ENCODE measurements at places on chromosomes 6 and 20.
A peak's percentile ranks its signal among the peaks of the same experiment; 100 is the strongest.

GRCh38 chr20:24657878-24658620, 188.6 kb downstream of the SYNDIG1 start:
- no peak overlapping the region for H3K4me3 ChIP-seq
- no peaks in the 10 kb centered on the region for H3K36me3 ChIP-seq
- DNase-seq: no peak
- H3K27me3 ChIP-seq: no peaks in the 10 kb centered on the region

DNA sequence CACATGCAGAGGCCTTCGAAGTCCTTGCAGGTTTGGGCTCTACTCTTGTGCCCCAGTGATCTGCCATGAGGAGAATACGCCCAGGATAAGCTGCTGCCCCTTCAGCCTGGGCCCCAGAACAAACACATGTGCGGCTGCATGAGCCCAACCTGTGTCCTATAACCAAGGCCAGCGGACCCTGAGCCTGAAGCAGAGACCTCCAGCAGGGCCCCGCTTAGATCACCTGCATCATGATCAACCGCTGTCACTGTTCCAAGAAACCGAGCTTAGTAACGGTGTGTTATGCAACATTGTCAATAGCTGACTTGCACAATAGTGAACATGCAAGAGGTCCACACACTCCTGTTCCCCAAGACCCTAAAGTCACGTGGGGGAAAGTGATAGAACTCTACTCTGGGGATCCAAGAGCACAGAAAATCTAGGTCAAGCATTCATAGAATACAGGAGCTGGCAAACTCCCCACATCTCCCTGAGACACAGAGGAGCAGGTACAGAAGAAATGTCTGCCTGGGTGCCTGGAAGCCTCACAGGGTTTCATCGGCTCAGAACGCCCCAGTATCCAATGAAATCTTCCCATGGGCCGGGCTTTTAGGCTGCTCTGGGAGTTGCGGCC, 136.2 kb downstream of the BMP7 start:
- no peaks in the 10 kb centered on the region for H3K4me1 ChIP-seq
- no peak overlapping the region for H3K4me3 ChIP-seq
- no peaks in the 10 kb centered on the region for H3K36me3 ChIP-seq

DNA sequence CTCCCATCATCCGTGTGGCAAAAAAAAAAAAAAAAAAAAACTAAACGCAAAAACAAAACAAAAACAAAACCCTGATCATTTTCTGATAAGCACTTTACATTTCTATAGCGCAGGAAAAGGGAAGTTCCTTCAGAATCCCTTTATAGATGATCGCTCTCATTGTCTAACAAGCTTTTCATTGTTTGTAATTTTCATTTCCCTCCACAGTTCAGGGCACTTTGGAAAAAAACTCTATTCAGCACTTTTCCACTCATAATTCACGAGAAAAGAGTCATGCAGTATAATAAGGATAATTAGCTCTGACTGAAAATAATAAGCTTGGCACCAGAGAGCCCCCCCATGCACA, 89.4 kb upstream of the ATXN1 start:
- no peak for DNase-seq
- no peaks in the 10 kb centered on the region for H3K4me1 ChIP-seq
- H3K27ac ChIP-seq: no peak overlapping the region
- no peak overlapping the region for H3K4me3 ChIP-seq

- peak overlapping the region; percentile 77 for H3K27ac ChIP-seq
- peaks cover 50% of the 10 kb centered on the region for H3K4me1 ChIP-seq
- DNase-seq: peak; percentile 84
These were observed 3.0 kb upstream of the CCR6 start for GRCh38 chr6:167119670-167120582.

GRCh38 chr6:158638324-158638854, 6.2 kb downstream of the DYNLT1 start:
- peaks cover 59% of the 10 kb centered on the region for H3K4me1 ChIP-seq
- H3K4me3 ChIP-seq: no peak overlapping the region
- H3K27ac ChIP-seq: no peak overlapping the region
- H3K27me3 ChIP-seq: no peaks in the 10 kb centered on the region

DNA sequence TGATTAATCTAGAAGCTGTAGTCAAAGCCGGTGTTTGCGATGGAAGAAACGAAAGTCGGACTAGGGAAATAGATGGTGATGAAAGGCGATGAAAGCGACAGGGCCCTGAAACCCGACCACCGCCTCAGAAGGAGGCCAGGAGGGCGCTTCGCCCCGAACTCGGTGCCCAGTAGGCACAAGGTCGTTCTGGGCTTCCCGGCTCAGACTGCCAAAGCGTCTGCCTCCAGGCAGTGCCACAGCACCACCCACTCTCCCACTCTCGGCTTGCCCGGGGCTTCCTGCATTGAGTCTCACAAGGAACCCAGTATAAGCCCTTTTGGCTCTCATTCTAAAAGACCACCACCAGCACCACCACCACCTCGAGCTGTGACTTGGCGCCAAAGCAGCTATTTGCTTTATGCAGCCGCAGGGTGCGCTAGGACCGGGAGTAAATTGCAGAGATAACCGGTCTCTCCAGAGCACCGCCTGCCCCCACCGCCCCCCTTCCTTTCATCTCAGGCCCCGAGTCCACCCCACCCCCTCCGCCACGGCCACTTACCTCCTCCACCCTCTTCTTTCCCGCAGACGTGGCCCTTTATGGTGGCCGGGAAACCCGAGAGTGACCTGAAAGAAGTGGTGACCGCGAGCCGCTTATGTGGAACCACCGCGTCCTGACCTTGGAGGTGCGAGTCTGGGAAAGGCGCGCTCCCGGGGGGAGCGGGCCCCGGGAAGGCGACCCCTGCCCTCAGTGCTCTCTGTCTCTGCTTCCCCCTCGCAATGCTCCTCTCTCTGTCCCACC, 2.4 kb downstream of the TCF21 start:
- DNase-seq: peak; percentile 18
- peaks cover 21% of the 10 kb centered on the region for H3K4me1 ChIP-seq
- no peak overlapping the region for H3K4me3 ChIP-seq
- no peak overlapping the region for H3K27ac ChIP-seq
- H3K27me3 ChIP-seq: peaks cover 58% of the 10 kb centered on the region

- H3K36me3 ChIP-seq: no peaks in the 10 kb centered on the region
- no peaks in the 10 kb centered on the region for H3K27me3 ChIP-seq
- no peak overlapping the region for H3K4me3 ChIP-seq
These were observed 335.4 kb downstream of the COL12A1 start for GRCh38 chr6:74870403-74870802.

- no peaks in the 10 kb centered on the region for H3K36me3 ChIP-seq
- H3K27me3 ChIP-seq: no peaks in the 10 kb centered on the region
- no peak overlapping the region for H3K4me3 ChIP-seq
- H3K4me1 ChIP-seq: no peaks in the 10 kb centered on the region
- DNase-seq: no peak
- H3K27ac ChIP-seq: no peak overlapping the region
These were observed 203.0 kb downstream of the EPM2A start for GRCh38 chr6:145532361-145532760.

DNA sequence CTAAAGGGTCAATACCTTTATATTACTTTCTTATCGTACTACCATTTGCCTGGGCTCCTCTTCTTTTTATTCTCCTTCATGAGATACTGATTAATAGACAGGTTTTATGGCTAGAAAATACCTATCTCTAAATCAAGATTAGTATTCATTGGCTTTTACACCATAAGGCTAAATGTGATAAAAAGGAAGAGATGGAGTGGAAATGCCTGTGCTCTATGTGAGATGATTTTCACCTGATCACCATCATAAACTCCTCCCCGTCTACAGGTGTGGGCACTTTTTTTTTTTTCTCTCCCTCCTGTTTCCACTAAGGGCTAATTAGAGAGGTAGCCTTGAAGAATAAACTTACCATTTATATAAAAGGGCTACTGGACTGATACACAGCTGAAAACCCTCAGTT, at the start of gene GLYATL3:
Gene GLYATL3 (plus strand): TSS at position 301 of the 400 bp plus-strand sequence. CDS start 12,068 bp downstream, outside the sequence.
- no peaks in the 10 kb centered on the region for H3K4me1 ChIP-seq
- H3K36me3 ChIP-seq: no peaks in the 10 kb centered on the region
- no peak within 1 kb of the TSS for H3K4me3 ChIP-seq
- no peak for DNase-seq

GRCh38 chr6:17103715-17104114, 1.9 kb downstream of the STMND1 start:
- H3K27me3 ChIP-seq: peaks cover 4% of the 10 kb centered on the region
- no peaks in the 10 kb centered on the region for H3K36me3 ChIP-seq
- no peak overlapping the region for H3K27ac ChIP-seq
- peaks cover 2% of the 10 kb centered on the region for H3K4me1 ChIP-seq

DNA sequence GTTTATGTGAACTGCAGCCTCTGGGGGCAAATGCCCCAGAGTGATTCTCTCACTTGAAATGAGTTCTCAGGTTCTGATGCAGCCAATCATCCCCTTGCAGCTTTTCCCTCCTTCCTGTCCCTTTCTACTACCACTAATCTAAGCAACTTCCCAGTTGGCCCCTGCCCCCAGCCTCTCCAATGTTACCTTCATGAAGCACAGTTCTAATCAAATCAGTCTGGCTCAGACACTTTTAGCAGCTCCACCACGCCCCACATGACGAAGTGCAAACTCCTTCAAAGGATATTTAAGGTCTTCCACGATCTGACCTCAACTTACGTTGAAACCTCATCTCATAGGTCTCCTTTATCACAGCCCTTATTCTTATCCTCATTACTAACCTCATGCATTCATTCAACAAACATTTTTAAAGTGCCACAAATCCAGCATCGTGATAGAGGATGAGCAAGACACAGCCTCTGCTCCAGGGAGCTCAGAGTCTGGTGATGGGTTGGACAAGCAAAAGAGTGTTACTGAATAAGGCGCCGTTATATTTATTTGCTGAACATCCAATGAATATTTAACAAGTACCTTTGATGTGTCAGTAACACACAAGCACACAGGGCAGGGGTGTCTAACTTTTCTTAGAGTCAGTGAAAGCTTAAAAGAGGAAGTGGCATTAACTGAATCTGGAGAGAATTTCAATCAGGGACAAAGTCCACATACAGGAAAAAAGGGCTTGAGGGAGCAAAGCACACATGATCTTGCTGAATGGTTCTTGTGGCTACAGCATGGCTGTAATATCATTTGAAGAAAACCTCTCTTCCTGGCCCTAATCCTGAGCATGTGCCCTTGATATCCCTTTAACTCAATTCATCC, 20.4 kb upstream of the DTNBP1 start:
- DNase-seq: no peak
- no peaks in the 10 kb centered on the region for H3K36me3 ChIP-seq
- no peak overlapping the region for H3K27ac ChIP-seq
- H3K4me1 ChIP-seq: no peaks in the 10 kb centered on the region
- no peak overlapping the region for H3K4me3 ChIP-seq
- no peaks in the 10 kb centered on the region for H3K27me3 ChIP-seq

GRCh38 chr6:30344868-30345671, at the start of gene RPP21:
Gene RPP21 (plus strand): TSS chr6:30345156. CDS start chr6:30345172, 16 bp downstream.
- H3K36me3 ChIP-seq: peaks cover 32% of the 10 kb centered on the region
- peak within 1 kb of the TSS; percentile 93 for H3K4me3 ChIP-seq
- H3K27ac ChIP-seq: peak within 1 kb of the TSS; percentile 89
- H3K4me1 ChIP-seq: peaks cover 11% of the 10 kb centered on the region
- DNase-seq: peak; percentile 75

- no peak overlapping the region for H3K27ac ChIP-seq
- H3K4me3 ChIP-seq: no peak overlapping the region
- no peaks in the 10 kb centered on the region for H3K36me3 ChIP-seq
These were observed 20.8 kb upstream of the IBTK start for GRCh38 chr6:82268301-82268846.

GRCh38 chr6:134352786-134353480, 35.0 kb upstream of the SGK1 start:
- no peak for DNase-seq
- no peak overlapping the region for H3K4me3 ChIP-seq
- H3K27ac ChIP-seq: no peak overlapping the region
- H3K27me3 ChIP-seq: no peaks in the 10 kb centered on the region
- no peaks in the 10 kb centered on the region for H3K36me3 ChIP-seq

- no peak overlapping the region for H3K4me3 ChIP-seq
- H3K27me3 ChIP-seq: no peaks in the 10 kb centered on the region
- no peaks in the 10 kb centered on the region for H3K4me1 ChIP-seq
These were observed 321.5 kb upstream of the SASH1 start for GRCh38 chr6:148021165-148021564.

DNA sequence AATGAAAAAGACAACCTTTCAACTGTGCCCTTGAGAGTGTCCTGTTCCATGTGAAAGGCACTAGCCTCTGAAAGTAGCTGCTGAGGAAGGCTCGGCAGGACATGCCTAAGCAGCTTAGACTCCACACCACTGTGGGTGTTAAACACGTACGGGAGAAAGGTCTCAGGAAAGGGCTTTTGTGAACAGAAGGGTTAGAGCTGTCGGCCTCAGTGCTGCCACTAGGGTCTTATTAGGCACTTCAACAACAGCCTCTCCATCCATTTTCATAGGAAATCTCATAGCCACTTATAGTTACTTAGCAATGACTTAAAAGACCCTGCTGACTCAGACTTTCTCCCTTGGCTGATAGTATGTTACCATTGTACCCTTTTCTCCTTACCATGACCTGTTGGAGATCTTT, 662.8 kb downstream of the TBC1D32 start:
- H3K27me3 ChIP-seq: no peaks in the 10 kb centered on the region
- no peak overlapping the region for H3K4me3 ChIP-seq
- DNase-seq: no peak
- no peak overlapping the region for H3K27ac ChIP-seq

DNA sequence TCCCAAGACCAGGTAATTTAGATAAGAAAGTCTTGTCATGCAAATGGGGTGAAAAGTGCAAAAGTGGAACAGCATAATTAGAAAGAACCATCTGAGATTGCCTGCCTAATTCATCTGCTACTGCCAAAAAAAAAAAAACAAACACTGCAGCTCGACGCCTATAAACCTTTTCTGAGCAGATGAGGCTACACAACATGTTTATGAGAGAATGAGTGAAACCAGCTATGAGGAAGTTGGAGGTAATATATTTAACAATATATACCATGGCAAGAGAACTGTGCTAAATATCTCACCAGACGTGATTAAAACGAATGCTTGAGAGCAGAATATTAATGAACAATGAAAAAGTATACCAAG, 50.0 kb downstream of the LAMA4 start:
- DNase-seq: no peak
- H3K4me3 ChIP-seq: no peak overlapping the region
- no peaks in the 10 kb centered on the region for H3K4me1 ChIP-seq
- H3K27me3 ChIP-seq: peaks cover 2% of the 10 kb centered on the region

DNA sequence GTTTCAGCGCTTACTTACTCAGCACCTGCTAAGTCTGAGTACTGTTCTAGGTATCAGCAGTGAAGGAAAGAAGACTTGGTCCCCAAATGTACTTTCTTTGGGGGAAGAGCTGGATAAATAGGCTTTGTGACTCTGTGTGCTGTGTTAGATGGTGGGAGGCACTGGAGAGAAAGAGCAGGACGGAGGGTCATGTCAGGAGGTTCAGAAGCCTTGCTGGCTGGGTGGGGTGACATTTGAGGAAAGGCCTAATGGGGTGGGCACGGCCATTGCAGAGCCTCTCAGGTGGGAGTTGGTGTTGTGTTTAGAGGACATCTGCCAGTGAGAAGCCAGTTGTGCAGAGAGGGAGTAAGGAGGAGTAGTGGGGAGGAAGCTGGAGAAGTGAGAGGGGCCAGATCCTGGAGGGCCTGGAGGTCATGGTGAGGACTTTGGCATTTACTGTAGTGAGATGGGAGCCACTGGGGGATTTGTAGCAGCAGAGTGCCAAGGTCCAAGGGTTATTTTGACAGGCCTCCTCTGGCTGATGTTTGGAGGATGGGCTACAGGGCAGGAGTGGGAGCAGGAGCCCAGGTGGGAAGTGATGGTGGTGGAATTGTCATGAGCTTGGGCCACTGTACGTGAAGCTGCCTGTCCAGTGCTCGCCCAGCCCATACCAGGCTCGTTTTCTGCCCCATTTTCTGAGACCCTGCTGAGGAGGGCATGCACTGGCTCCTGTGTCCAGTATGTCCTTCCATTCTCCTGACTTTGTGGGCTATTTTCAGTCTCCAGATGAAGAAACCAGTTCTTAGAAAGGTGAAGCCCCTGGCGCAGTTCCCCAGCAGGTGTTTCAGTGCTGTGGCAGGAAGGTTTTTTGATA, 886 bp downstream of the SDCBP2 start:
- no peak for DNase-seq
- no peak overlapping the region for H3K27ac ChIP-seq
- peaks cover 4% of the 10 kb centered on the region for H3K36me3 ChIP-seq

All from natural killer cell (primary cell).